Caudate nucleus (tissue), 63 donors: ENCODE measurements at places on chromosomes 4 and X.

GRCh38 chr4:57110640-57111511, 691 bp upstream of the IGFBP7 start:
- no peak for DNase-seq

DNA sequence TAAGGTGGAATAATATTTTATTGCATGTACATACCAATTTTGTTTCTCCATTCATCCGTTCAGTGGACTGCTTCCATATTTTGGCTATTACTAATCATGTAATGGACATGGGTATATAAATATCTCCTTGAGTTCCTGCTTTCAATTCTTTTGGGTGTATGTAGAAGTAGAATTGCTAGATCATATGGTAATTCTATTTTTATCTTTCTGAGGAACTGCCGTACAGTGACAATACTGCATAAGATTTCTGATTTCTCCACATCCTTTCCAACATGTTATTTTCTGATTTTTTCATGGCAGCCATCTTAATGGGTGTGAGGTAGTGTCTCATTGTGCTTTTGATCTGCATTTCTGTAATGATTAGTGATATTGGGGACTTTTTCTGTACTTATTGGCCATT, 19.2 kb downstream of the ALPK1 start:
- no peak for DNase-seq

DNA sequence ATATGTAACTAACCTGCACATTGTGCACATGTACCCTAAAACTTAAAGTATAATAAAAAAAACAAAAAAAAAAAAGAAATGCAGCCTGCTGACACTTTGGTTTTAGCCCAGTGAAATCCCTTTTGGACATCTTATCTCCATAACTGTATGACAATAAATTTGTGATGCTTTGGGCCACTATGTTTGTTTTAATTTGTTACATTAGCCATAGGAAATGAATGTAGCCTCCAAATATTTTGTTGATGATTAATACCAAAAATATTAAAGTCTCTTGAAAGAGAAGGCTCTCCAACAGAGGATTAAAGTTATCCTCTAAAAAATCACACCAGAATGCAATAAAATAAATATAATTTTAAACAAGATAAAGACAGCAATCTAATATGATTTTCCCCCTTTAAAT, 852.7 kb upstream of the SLIT2 start:
- no peak for DNase-seq

DNA sequence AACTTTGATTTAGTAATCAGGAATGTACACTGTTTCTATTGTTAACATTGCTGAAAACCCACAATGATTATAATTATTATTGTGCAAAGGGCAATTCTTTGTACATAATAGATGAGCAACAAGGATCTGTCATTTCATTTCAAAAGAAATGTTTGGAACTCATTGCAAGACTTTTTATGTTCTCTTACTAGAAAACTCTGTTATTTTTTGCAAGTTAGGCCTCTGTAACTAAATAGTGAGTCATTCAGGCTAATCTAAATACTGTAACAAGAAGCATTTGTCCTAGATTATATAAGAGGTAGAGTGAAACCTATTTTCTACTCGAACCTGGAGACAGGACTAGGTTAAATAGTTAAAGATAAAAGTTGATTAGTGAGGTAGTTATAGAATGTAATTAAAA, 93.2 kb upstream of the FAM47B start:
- DNase-seq = no peak

DNA sequence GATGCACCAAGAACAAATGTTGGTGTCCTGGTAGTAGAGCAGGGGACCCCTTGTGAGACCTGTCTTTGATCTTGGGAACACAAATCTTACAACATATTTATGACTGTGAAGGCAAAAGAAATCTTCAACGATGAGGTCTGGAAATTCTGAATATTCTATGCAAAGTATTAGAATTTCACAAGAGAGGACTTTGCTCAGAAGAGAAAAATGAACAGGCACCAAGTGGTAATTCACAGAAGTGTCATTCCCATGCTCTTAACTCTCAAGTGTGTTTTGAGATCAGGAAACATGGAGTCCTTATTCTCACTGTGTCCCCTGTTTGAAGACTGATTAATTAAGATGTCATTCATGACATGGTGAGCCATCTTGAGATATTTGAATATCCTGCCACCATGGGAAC, 52.5 kb downstream of the COQ2 start:
- no peak for DNase-seq

GRCh38 chrX:5242091-5242790, 986.4 kb downstream of the NLGN4X start:
- DNase-seq = no peak
